Activated T-helper 1 cell treated with anti-CD3 and anti-CD28 coated beads, Interleukin-2, amount 50 U/mL, for 16 hours (primary cell): ENCODE measurements at places on chromosomes 6 and 20.
A peak's percentile ranks its signal among the peaks of the same experiment; 100 is the strongest.

GRCh38 chr6:15399641-15400470 is 154.0 kb downstream of the JARID2 start:
- no peak for DNase-seq

DNA sequence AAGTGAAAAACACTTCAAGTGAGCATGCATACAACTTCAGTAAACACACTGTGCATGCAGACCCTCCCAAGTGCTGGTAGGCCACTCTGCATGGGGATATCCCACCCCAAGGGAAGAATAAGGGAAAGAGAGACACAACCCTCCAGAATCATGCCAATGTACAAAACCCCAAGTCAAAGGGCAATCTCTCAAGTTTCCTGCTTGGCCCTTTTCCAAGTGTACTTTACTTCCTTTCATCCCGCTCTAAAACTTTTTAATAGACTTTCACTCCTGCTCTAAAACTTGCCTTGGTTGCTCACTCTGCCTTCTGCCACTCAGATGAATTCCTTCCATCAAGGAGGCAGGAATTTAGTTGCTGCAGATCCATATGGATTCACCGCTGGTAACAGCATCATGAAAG is 205.7 kb upstream of the PROKR2 start:
- DNase-seq: no peak

DNA sequence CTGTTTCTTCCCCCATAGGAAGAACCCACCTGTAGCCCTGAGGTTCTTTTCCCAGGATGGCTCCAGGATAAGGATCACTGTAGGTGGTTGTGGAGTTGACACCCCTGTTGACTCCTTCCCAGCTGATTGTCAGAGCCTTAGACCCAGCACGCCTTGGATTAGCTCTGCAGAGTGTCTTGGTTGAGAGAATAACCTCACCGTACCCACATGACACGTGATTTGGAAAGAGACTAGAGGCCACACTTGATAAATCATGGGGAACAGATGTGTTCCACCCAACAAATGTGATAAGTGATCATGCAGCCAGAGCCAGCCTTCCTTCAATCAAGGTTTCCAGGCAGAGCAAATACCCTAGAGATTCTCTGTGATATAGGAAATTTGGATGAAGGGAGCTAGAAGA is 12.2 kb downstream of the BTN3A1 start:
- no peak for DNase-seq

DNA sequence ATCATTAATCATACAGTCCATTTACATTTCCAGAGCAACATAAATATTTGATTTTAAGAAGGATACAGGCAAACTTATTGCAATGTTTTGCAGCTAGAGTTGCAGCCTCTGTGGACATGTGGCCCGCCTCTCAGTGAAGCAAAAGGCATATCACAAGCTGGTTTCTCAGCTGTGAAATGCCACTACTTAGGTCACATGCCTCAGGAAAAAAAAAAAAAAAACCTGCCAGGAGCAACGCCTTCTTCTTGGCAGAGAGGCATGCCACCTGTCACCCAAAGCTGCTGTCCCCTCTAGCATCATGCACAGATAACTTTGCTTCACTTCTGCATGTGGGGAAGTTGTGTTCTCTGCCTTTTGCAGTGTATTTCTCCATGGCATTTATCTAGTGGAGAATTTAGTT is 18.5 kb downstream of the GRM1 start:
- no peak for DNase-seq

DNA sequence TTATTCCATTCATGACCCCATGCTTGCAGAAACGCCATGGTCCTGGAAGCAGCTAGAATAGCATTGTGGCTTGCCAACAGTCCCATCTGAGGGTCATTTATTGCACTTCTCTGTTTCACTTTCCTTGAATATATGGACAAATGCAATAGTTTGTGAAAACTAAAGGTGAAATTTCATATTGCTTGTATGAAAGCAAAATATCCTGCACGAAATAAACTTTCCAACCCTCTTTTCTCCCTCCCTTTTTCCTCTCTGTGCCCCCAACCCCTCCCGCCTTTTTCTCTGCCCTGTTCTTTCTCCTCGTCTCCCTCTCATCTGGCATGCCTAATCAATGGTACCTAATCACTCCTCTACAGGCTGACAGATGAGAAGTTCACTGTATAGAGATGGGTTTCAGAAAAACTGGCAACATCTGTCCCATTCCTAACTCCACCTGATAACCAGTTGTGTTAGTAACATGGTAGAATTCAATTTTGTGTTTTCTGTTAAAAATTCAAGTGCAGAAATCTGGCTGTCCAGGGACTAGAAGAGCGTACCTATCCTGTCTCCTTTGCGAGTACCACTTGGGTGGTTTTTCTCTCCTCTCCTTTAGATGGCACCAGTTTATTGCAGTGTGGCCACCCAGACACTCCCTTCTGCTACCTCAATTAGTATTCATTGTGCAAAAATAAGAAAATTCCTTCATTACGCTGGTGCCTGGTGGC is 198.6 kb downstream of the FOXA2 start:
- no peak for DNase-seq

DNA sequence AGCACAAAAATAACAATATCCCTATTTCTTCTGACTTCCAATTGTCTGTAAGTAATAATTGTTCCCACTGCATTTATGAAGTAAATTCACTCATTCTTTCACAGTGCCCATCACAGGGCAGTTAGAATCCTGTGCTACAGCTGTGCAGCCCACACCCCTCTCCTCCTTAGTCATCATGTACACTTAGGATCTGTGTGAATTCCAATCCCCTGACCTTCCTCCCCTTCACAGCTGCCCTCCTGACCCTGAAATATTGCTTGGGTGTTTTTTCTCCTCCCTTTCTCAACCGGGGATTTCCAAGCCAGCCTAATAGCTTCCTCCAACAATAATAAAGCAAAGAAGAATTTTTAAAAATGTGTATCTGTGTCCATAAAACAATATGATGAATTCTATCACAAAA is 91.5 kb upstream of the BEND6 start:
- DNase-seq: no peak

- peak; percentile 89 for DNase-seq
Observed at GRCh38 chr6:13328076-13328874, at the start of gene TBC1D7. Gene TBC1D7, minus strand, starts transcription at chr6:13328537. Its CDS starts 1,639 bp downstream, at chr6:13326898.

DNA sequence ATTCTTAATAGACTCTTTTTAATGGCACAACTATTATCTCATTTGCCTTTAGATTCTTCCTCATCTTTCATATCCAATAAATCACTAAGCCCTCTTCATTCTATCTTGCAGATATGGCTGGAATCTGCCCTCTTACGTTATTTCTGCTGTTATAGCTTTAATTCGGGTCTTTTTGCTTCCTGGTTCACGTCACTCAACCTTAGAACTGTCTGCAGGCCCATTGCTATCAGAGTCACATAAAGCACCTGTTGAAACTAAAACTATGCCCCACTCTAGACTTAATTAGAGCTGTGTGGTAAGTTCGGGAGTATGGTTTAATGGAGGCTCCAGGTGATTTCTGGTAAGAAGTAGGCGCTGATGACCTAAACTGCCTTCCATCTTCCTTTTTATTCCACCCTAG is 988 bp downstream of the QRSL1 start:
- no peak for DNase-seq

GRCh38 chr6:134010974-134011373 is 41.5 kb downstream of the SLC2A12 start:
- no peak for DNase-seq

GRCh38 chr6:169213814-169214520 is 39.7 kb downstream of the THBS2 start:
- no peak for DNase-seq

DNA sequence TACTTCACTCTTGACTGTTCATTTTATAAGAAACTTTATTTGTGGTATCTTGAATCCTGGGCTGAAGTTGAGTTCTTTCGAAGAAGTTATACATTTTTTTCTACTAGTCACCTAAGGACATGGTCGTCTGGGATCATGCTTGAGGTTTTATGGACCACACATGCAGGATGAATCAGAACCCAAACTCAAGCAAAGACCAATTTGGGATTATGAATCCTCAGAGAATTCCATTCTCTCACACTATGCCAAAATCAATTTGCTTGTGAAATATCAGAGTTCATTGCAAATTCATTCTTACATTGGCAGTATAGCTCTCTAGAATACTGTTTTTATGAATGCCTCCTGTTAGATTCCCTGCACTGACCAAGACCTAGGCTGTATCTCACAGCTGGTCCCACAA is 114.3 kb upstream of the HDAC2 start:
- no peak for DNase-seq

GRCh38 chr20:29079769-29080690 is 2177.4 kb upstream of the DEFB115 start:
- DNase-seq: no peak

- DNase-seq: no peak
Observed at GRCh38 chr20:63759377-63759901, 19.9 kb downstream of the SLC2A4RG start.

DNA sequence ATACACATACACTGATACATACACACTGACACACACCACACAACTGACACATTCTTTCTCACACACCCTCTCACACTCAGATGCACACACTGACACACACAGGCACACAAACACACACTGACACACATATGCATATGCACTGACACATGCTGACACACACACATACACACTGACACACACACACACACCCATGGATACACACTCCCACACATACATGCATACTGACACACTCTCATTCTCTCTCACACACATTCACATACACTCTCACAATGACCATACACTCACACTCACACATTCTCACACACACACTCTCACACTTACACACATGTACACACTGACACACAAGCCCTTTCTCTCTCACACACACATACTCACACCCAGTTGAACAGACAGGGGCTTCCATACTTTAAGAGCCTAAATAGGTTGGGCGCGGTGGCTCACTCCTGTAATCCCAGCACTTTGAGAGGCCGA is 236.4 kb downstream of the LRFN2 start:
- no peak for DNase-seq

DNA sequence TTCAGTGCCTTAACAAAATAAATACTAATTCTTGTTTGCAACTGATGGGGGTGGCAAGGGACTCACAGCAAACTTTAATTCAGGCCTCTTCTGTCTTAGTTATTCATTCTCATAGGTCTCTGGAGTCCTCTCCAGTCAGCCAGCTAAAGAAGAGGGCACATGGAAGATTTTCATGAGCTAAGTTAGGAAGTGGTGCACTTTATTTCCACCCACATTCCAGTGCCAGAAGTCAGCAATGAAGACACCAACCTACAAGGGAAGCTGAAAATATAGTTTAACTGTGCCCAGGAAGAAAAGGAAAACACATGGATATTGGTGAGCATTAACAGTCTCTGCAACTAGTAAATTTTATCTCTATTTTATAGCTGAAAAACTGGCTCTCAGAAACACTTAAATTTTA is 16.7 kb upstream of the IRAK1BP1 start:
- DNase-seq: no peak

DNA sequence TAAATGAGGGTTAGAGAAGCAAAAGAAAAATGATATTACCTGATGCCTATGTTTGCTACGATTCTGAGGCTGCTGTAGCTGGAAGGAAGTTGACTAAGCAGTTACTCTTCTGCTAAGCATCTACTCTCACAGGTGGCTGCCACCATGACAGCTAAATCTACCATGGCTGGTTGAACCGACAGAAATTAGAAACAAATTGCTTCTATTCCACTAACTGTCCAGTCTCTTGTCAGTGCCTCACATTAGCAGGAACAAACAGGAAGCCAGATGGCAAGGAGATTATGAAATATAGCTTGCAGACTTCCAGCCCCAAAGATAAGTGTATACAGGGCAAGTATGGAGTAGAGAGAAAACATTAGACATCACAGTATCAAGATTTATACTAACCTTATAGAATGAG is 59.4 kb upstream of the TMEM200A start:
- DNase-seq: no peak

DNA sequence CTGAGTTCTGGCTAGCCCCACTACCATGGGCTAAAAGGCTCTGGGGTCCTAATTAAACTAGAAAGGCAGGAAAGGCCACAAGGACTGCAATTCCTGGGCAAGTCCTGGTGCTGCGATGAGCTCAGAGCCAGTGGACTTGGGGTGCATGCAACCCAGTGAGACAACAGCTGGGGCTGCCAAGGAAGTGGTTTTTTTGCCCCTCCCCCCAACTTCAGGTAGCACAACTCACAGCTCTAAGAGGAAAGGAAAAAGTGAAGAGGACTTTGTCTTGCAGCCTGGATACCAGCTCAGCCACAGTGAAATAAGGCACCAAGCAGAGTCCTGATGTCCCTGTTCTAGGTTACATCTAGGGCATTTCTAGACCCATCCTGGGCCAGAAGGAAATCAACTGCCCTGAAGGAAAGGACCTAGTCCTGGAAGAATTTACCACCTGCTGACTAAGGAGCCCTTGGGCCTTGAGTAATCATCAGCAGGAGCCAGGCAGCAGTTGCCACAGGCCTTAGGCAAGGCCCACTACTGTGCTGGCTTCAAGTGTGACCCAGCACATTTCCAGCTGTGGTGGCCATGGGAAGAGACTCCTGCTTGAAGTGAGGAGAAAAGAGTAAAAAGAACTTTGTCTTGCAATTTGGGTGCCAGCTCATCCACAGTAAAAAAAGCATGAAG is 358.4 kb downstream of the BTBD3 start:
- no peak for DNase-seq

DNA sequence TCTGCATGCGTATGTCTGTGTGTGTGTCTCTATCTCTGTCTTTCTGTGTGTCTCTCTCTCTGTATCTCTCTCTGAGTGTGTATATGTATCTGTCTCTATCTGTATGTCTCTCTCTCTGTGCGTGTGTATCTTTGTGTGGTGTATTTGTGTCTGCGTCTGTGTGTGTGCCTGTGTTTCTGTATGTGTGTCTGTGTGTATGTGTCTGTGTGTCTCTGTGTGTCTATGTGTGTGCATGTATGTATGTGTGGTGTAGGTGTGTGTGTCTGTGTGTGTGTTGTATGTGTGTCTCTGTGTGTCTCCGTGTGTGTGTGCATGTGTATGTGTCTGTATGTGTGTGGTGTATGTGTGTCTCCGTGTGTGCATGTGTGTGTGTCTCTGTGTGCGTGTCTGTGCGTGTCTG is 243.0 kb upstream of the FOXQ1 start:
- DNase-seq: no peak

DNA sequence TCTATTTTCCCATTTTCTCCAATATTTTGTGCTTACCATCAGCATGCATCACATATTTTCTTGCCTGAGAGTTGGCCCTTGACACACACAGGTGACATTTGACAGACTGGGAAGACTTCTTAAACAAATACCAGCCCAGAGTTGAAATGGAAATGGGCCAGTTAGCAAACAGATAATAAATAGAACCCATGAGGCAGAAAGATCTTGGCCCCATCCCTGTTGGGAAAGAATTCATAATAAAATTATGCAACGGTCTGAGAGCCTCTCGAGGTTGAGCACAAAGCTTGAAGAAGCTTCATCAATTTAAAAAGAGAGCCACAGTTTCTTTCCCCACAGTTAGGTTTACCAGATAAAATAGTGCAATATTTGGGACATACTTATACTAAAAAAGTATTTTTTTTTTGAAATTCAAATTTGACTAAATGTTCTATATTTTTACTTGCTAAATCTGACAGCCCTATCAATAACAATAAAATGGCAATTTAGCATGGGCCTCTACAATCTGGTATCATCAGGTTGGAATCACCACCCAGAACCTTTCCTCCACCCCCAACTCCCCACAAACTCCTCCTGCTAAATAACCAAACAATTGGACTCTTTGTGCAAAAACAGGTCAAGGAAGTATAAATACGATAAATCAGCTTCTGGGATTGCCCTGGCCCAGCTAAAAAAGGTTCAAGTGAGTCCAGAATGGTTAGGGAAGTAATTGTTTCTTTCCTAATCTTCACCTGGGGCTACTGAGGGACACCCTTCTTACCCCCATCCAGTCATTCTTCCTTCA is 129.8 kb downstream of the CD164 start:
- DNase-seq: no peak
